NCI-H1092 (cell line): ENCODE measurements at places on chromosomes 12 and 14.

DNA sequence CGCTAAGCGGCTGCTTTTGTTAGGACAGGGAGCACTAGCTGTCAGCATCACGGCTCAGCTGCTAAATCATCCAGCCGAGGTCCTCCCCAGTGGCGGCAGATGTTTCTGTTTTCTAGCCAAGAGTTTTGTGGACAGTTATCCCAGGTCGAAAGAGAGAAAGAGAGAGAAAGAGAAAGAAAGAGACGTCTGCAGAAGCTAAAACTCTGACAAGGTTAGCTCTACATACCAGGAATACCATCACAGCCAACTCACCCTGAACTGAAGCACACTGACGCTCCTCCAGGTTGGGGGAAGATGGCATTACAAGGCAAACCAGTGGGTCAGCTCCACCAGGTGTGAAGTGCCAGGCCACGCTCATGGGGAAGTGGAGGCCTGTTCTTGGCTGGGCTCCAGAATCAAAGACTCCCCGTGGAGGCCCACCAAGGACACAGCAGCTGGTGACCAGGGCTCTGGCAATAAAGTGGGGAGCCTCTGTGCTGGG lies 64.9 kb upstream of the DICER1 start:
- DNase-seq: no peak

DNA sequence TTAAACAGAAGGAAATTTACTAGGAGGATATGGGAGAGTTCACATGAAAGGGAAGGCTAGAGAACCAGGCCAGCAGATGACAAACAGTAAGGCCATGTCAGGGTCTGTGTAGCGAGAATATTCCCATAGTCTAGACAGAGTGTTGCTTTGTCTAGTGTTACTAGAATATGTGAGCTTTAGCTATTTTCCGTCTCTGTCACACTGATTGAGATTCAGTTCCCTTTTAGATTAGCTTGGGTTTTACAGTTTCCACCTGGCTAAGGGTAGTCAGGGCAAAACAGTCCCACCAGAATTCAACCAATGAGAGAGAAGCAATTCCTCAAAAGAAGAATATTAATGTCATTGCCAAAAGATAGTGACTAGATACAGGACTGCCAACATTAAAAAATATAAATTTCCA lies 82.8 kb upstream of the MDM1 start:
- no peak for DNase-seq

- peak; percentile 85 for DNase-seq
These were observed 16.7 kb downstream of the LGR5 start for GRCh38 chr12:71456316-71456715.

GRCh38 chr14:99749763-99750715 lies 43.2 kb upstream of the EML1 start:
- DNase-seq: no peak
